ENCODE measurements at places on chromosomes 12 and 14. TPM values are rescaled to one million over a fixed set of nuclear protein-coding genes. Genes with fewer than 3 reads are reported as not detected.

The NELL2 gene
- total RNA-seq: not detected

The CCDC85C gene
- 7.0 TPM for total RNA-seq

The COL2A1 gene
- total RNA-seq: 0.56 TPM

The FOXA1 gene
- 2.1 TPM for total RNA-seq

The KRT80 gene
- 0.64 TPM for total RNA-seq

The DEGS2 gene
- total RNA-seq: not detected
